ENCODE measurements at places on chromosomes 4 and X.

DNA sequence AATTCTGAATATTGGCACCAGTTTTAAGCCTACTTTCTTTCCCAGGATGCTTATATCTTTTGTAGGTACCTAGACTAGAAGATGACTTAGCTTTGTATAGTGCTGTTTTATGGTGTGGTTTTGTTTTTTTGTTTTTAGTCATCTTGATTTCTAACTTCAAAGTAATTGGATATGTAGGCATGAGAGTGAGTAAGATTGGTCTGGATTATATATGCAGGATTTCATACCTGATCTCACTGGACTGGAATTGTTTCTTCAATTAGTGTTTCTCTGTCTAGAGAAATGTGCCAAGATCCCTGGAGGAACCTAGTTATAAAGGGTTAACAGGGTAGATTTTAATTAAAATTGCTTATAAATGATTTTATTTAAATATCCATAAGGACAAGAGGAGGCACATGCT is 23.1 kb downstream of the NAP1L5 start:
- no peak for DNase-seq

- no peak for DNase-seq
Observed at GRCh38 chr4:147776716-147777115, 44.8 kb downstream of the ARHGAP10 start.

- DNase-seq: no peak
Observed at GRCh38 chrX:72038016-72038415, 93.7 kb downstream of the RTL5 start.

GRCh38 chrX:107825698-107826237 is at the start of gene MID2:
Gene MID2 (plus strand): TSS chrX:107825866. CDS start chrX:107826427, 561 bp downstream.
- no peak for DNase-seq

GRCh38 chrX:64850371-64851082 is 125.7 kb downstream of the ZC4H2 start:
- no peak for DNase-seq

DNA sequence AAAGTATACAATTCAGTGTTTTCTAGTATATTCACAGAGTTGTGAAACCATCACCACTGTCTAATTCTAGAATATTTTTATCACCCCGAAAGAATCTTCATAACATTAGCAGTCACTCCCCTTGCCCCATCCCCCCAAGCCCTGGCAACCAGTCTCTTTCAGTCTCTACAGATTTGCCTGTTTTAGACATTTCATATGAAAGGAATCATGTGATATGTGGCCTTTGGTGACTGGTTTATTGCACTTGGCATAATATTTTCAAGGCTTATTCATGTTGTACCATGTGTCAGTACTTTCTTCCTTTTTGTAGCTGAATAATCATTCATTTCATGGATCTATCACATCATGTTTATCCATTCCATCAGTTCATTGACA is 371.7 kb downstream of the AFF2 start:
- DNase-seq: no peak

GRCh38 chr4:123889507-123889906 is 492.9 kb downstream of the SPRY1 start:
- no peak for DNase-seq

- no peak for DNase-seq
Observed at GRCh38 chr4:11131491-11131890, 297.2 kb downstream of the HS3ST1 start.

GRCh38 chr4:99720206-99720605 is 62.6 kb upstream of the C4orf54 start:
- no peak for DNase-seq

- DNase-seq: no peak
Observed at GRCh38 chrX:44432641-44433040, 89.2 kb upstream of the EFHC2 start.

- no peak for DNase-seq
Observed at GRCh38 chr4:956531-957230, 16.7 kb downstream of the DGKQ start.

- DNase-seq: no peak
Observed at GRCh38 chr4:151962138-151962823, 201.5 kb upstream of the GATB start.

DNA sequence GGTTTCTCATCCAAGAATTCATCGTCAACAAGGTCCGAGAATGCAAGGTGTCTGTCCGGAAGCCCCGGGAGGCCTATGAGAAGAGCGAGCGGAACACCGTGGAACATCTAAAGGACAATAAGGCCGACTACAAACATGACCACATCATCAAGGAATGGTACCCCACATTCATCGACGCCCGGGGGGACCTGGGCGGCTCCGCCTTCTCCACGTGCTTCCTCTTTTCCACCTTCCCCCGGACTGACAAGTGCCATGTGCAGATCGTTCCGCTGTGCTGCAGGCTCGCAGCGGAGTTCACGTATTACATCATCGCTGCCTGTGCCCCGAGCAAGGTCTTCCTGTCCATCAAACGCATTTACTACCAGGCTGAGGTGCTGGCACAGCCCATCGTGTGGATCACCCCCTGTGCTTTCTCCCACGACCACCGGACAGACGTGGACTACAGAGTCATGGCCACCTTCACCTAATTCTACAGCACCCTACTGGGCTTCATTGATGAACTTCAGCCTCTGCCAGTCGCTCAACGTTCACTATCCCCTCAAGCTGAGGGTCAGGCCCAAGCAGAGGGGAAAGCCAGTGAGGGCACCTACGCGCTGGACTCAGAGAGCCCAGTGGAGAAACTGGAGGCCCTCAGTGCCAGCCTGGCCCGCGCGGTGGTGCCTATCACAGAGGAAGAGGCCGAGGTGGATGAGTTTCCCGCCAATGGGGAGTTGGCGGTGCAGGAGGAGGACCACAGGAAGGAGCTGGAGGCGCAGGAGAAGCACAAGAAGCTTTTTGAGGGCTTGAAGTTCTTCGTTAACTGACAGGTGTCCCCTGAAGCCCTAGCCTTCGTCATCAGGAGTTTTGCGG is 125.9 kb upstream of the PABPC4L start:
- no peak for DNase-seq

Measured in NCI-H1694 (cell line).